Erythroblast (primary cell): ENCODE measurements at places on chromosomes 5 and 9.

- DNase-seq, result no peak
Measured at GRCh38 chr5:119357270-119357669, 1.5 kb downstream of the TNFAIP8 start.

DNA sequence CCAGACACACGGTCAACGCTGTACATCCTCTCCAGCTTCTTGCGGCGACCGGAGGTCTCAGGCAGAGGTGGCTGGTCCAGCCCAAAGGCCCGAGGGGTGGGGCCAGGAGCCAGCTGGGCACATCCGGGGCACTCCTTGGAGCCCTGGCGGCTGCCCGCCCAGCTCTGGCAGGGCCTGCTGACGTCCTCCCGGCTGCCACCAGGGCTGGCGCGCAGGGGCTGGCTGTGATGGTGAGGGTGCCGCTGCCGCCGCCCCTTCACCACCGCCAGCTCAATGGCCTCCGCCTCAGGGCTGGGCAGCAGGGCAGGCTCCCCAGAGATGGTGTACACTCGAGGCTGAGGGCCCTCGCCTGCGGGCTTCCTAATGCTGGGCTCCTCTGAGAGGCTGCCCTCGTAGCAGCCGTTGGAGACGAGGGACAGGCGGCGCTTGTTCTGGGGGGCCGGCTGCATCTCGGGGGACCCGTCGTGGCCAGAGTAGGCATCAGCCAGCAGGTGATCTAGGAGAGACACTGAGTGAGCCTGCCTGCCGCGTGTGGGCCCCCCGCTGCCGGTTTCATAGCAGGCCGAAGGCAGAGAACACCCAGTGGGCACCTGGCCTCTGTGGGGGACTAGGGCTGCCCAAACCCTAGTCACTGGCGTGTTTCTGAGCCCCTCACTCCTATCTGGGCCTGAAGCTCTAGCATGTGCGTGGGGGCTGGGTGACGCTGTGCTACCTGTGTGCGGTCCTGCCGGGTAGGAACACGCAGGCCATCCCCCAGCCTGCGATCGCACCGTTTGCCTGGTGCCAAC, 1.5 kb downstream of the NSMF start:
- DNase-seq, result no peak

DNA sequence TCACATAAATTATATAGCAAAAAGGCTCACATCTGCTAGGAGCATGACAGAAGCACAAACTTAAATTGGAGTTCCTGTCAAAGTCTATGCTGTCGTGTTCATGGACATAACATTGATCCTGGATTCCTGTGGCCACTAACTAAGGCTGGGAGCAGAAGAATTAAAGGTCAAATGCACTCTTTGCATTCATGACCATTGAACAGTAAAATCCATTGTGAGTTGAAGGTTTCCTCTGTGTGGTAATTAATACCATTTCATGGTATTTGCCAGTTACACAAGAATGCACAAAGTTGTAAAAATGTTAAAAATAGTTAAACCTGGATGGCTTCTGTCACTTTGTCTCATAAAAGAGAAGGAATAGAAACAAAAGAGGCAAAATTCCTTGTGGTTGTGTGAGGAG, 242.6 kb downstream of the NPR3 start:
- no peak for DNase-seq

DNA sequence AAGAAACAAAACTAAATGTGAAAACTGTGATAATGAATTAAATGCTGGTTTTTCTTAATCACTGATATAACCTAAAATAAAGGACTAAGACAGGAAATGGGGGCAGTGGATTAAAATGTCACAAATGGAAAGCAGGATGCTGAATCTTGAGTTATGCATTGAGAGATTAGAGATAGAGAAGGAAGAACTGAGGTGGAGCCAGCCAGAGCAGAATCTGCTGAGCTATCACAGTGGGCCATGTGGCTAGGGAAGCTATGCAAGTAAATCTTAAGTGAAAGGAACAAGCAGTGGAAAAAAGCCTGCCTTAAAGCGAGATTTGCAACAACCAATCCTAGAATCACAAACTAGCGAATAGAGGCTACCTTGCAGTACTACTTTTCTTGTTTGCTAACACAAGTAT, 188.5 kb upstream of the RASA1 start:
- no peak for DNase-seq

GRCh38 chr9:95772320-95773052, 103.0 kb upstream of the ERCC6L2 start:
- DNase-seq, result no peak
